ENCODE measurements at places on chromosomes 12 and 14.

DNA sequence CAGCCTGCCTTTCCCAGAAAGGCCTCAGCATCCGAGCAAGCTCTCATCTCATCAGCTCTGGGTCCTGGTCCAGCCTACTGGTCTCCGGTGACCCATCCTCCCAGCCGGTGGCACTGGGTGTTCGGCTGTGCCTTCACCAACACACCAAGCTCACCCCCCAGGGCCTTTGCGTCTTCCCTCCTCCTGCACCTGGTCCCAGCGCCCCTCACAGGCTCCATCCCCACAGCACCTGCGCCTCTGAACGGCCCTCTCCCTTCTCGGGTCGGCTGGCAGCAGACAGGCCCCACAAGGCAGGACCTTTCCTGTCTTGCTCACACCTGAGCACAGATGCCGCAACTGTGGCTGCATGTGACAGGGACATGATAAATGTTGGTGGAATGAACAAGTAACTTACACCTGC, 13.1 kb downstream of the P2RX2 start:
- DNase-seq = no peak

DNA sequence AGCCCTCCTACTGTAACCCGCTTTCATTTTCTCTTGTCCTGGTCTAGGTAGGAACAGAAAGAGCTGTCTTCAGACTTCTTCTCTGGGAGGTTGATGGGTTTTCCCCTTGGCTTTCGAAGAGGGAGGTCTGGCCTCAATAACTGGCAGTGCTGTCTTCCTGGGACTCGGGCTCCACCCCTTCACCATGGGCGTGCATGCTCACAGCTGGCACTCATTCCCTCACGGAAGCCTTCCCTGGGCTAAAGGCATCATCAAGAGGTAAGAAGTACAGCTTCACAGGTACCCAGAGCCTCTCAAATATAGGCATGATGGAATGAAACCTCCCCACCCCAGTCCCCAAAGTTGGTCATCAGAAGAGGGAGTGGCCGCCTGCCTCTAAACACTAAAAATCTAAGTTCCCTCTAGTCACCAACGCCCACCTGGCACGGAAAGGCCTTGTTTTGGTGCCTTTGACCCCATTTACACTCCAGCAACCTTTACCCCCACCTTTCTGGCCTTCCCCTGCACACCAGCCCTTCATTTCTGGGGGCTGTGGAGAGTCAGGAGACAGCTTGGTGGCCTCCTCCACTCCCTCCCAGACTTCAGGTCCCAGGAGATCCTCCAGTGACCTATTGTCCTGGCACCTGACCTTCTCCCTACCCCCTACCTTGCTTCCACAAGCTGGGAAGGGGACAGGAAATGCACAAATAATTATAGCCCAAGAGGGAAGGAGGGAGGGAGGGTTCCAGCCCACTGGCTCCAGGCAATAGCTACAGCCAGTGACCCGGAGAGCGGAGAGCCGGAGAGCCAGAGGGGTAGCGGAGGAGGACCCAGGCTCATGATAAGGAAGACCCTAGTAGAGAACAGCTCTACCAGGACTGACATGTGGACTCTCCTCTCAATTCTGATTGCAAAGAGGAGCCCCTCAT, 2.8 kb downstream of the RAPGEF3 start:
- DNase-seq = no peak

- no peak for DNase-seq
Measured at GRCh38 chr12:10147714-10148403, 17.9 kb upstream of the CLEC7A start.

DNA sequence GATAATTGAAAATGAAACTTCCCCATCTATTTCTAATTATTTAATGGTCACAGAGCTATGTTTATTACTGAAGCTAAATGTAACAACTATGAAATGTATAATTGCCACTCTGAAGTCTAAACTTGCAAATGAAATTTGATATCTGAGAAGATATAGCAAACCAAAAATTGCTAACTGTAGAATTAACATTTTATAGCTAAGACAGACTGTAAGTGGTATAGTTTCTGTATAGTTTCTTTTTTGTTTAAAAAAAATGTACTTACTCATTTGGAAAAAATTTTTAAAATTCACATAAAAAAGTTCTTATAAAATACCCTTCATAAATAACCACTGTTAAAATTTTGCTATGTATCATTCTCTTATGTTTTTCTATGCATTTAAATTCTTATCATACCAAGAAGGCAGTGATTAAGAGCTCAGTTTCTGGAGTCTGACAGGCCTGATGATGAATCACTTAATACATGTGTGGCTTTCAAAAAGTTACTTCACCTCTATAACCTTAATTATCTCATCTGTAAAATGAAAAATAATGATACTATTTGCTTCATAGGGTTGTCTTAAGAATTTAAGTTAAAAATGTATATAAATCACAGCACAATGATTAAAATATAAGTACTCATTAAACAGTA, 214.7 kb upstream of the GARIN2 start:
- DNase-seq = peak; percentile 37

DNA sequence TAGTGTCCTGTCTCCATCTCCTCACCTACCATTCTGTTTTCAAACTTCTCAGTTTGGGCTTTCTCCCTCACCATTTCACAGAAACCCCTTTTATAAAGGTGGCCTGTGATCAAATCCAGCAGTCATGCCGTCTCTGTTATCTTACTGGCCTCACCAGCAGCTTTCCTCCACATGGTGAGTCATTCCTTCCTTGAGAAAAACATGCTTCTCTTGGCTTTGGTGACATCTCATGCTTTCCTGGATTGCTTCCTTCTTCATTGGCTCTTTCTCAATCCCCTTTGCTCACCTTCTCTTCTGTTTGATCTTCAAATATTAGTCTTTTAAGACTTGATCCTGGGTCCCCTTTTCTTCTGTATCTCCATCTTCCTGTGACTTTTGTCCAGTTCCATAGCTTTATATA, 164.9 kb downstream of the ANO4 start:
- peak; percentile 31 for DNase-seq

All from mammary epithelial cell (primary cell).